CD8-positive, alpha-beta memory T cell (primary cell): ENCODE measurements at places on chromosomes 12 and 14. TPM values are rescaled to one million over a fixed set of nuclear protein-coding genes. Genes with fewer than 3 reads are reported as not detected.

EPYC gene
- not detected for polyA plus RNA-seq

YAF2 gene
- polyA plus RNA-seq = 26.3 TPM

IFNG gene
- polyA plus RNA-seq = 7.3 TPM

TAS2R10 gene
- polyA plus RNA-seq = not detected

CCDC38 gene
- not detected for polyA plus RNA-seq

DNA sequence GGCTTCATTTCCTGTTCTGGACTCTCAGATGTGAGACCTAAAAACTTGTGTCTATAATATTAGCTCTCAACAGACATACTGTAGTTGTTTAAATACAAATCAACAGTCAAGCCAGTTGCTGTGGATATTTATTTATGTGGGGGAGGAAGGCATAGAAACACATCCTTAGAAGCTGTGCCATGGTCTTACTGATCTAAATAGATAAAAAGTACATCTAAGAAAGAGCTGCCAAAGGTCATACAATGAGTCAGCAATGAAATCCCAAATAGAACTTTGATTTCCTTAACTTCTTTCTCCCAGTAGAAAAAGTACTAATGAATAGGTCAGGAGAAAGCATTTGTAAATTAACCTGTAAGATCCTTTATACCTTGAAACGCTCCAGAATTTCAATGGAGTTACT lies 185.1 kb downstream of the AKAP6 start:
- H3K4me1 ChIP-seq = no peaks in the 10 kb centered on the region
- H3K36me3 ChIP-seq = no peaks in the 10 kb centered on the region
- H3K4me3 ChIP-seq = no peak overlapping the region
- peaks cover 3% of the 10 kb centered on the region for H3K27me3 ChIP-seq
- no peak overlapping the region for H3K27ac ChIP-seq

GRCh38 chr12:4191642-4192041 lies 81.9 kb upstream of the CCND2 start:
- H3K36me3 ChIP-seq = no peaks in the 10 kb centered on the region
- no peaks in the 10 kb centered on the region for H3K4me1 ChIP-seq
- no peaks in the 10 kb centered on the region for H3K27me3 ChIP-seq
- no peak overlapping the region for H3K4me3 ChIP-seq
- no peak overlapping the region for H3K27ac ChIP-seq

DNA sequence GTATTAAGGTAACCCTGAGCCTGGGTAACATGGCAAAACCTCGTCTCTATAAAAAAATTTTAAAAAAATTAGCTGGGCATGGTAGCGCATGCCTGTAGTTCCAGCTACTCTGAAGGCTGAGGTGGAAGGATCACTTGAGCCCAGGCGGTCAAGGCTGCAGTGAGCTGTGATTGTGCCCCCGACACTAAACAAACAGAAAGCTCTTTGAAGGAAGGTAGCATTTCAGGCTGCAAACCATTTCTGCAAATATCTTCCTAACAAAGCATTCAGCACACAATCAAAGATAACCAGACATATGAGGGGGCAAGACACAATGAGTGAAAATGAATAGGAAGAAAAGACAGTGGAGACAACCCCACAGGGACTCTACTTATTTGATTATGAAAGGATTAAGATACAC lies 118.7 kb downstream of the PRIMA1 start:
- no peak overlapping the region for H3K4me3 ChIP-seq
- no peak for DNase-seq
- H3K27me3 ChIP-seq = no peaks in the 10 kb centered on the region
- H3K4me1 ChIP-seq = no peaks in the 10 kb centered on the region

DNA sequence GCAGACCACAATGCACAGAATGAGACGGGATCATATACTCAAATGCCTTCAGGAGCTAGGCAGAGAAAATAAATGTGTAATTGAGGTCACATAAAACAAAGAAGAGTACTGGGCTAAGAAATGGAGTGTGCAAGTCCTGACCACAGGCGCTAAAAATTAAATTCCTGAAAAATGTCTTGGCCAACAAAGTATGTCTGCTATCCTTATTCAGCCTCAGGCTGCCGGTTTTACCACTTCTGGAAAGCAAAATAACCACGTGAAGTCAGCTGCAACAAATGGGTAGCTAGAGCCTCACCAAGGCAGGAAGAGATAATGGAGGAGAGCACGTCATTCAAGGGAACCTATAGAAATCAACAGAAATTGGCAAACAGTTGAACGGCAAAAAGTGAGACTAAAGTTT lies 3.1 kb downstream of the PYGL start:
- no peak overlapping the region for H3K27ac ChIP-seq
- H3K4me1 ChIP-seq = peaks cover 6% of the 10 kb centered on the region
- DNase-seq = no peak
- H3K27me3 ChIP-seq = peaks cover 22% of the 10 kb centered on the region

DNA sequence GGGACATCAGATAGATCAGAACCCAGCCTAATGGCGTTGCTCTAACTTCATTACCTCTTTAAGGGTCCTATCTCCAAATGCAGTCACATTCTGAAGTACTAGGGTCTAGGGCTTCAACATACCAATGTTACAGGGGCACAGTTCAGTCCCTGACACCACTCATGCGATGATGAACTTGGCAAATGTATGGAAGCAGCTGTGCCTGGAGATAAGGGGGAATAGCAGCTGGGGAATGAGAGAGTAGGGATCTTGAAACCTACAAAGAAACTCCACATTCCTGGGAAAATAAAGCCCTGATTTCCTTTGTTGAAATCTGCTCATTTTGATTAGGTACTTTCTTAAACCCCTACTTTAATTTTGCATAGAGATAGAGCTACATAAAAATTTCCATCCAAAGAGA lies 20.5 kb upstream of the TMCC3 start:
- peaks cover 4% of the 10 kb centered on the region for H3K4me1 ChIP-seq
- no peak for DNase-seq
- H3K27ac ChIP-seq = no peak overlapping the region
- no peaks in the 10 kb centered on the region for H3K27me3 ChIP-seq

DNA sequence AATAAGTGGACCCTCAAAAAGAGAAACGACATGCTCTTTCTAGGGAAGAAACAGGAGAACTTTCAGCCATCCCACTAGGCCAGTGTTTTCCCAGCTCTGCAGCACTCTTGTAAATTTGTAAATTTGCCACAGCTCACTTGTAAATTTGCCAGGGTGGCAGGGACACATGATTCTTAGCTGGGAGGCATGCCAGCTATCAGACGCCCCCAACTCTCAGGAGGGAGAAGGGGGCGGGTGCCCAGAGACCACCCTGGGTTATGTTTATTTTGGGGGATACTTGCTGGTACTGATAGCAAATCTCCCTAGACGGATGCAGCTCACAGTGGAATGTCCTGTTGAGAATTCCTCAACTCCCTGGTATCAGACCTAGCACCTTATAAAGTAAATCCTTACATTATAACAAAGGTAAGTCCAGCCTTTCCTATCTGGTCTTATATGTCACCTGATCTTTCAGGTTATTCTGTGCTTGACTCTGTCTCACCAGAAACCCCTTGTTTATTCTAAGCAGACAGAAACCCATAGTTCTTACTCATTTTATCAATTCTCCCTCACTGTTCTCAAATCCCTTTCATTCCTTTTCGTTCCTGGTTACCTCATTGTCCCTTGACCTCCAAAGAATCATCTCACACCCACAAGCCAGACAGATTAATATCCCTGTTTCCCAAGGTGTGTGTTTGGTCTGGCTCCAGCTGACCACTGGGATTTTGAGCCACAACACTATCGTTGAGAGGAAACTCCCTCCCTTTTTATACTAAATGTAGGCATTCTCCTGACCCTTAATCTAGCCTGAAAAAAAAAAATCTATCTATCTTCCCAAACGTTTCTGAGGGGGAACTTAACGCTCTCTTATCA lies 69.3 kb upstream of the HMGA2 start:
- no peak for DNase-seq
- no peaks in the 10 kb centered on the region for H3K36me3 ChIP-seq
- H3K27me3 ChIP-seq = no peaks in the 10 kb centered on the region
- no peak overlapping the region for H3K4me3 ChIP-seq

GRCh38 chr12:104011253-104011652 lies 38.7 kb downstream of the GLT8D2 start:
- no peaks in the 10 kb centered on the region for H3K27me3 ChIP-seq
- H3K36me3 ChIP-seq = no peaks in the 10 kb centered on the region
- no peaks in the 10 kb centered on the region for H3K4me1 ChIP-seq
- no peak overlapping the region for H3K4me3 ChIP-seq
- H3K27ac ChIP-seq = no peak overlapping the region

DNA sequence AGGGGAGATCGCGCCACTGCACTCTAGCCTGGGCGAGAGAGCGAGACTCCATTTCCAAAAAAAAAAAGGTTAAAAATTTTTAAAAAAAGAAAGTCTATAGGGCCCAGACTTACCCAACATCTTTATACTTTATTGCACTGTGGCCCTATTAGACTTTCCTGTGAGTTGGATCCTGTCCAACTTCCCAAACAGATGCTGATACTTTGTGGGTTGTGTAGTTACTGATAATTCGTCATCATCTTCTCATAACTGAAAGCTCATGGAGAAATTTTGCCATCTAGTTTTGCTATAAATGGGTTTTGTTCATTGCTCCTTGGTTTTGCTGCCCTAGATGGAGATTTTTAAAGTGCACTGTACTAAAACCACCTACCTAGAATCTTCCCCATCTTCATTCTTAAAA lies 31.1 kb downstream of the APOBEC1 start:
- DNase-seq = no peak
- no peaks in the 10 kb centered on the region for H3K36me3 ChIP-seq
- no peaks in the 10 kb centered on the region for H3K27me3 ChIP-seq
- no peak overlapping the region for H3K4me3 ChIP-seq

DNA sequence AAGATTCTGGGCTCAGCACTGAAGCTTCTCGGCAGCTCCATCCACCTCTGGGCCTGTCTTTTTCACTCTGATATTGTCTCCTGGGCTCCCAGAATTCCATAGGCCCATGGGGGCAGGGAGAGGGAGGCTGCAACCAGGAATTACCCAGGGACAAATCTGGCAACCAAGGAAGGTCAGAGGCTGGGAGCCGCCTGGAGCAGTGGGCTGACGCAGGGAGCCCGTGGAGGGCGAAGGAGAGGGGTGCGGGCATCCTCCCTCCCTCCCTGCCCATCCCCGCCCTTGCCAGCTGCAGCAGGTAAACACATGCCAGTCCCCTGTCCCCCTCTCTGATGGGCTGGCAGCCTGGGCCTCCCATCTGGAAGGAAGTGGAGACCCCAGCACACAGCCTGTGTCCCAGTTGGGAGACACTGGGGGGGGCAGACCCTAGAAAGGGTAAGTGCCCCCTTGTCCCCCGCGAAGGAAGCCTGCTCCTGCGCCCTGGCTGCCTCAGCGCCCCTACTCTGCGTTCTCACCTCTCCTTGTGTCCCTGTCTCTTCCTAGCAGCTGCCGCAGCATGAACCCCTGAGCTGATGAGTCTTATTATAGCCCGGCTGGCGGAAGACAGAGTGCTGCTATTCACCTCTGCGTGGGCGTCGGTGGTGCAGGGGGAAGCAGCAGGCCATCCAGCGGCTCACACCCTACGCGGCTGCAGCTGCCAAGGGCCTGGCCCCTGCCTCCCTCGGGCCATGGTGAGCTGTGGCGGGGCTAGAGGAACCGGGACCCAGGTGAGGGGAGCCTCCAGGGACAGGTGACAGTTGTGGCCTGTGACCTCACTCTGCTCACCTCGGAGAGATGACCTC lies 6.7 kb downstream of the LRTM2 start:
- no peaks in the 10 kb centered on the region for H3K4me1 ChIP-seq
- H3K27me3 ChIP-seq = peaks cover 4% of the 10 kb centered on the region
- H3K4me3 ChIP-seq = no peak overlapping the region
- H3K36me3 ChIP-seq = no peaks in the 10 kb centered on the region
- no peak for DNase-seq

DNA sequence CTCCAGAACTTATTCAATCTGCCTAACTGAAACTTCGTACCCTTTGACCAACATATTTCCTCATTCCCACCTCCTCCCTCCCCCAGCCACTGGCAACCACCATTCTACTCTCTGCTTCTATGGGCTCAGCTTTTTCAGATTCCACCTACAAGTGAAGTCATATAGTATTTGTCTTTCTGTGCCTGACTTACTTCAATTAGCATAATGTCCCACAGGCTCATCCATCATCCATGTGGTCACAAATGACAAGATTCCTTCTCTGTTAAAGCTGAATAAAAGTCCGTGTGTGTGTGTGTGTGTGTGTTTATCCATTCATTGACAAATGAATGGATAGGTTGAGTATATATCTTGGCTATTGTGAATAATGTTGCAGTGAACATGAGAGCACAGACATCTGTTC lies 1.3 kb upstream of the C14orf39 start:
- no peak overlapping the region for H3K27ac ChIP-seq
- H3K4me1 ChIP-seq = no peaks in the 10 kb centered on the region
- no peak overlapping the region for H3K4me3 ChIP-seq
- DNase-seq = no peak
- H3K36me3 ChIP-seq = no peaks in the 10 kb centered on the region

DNA sequence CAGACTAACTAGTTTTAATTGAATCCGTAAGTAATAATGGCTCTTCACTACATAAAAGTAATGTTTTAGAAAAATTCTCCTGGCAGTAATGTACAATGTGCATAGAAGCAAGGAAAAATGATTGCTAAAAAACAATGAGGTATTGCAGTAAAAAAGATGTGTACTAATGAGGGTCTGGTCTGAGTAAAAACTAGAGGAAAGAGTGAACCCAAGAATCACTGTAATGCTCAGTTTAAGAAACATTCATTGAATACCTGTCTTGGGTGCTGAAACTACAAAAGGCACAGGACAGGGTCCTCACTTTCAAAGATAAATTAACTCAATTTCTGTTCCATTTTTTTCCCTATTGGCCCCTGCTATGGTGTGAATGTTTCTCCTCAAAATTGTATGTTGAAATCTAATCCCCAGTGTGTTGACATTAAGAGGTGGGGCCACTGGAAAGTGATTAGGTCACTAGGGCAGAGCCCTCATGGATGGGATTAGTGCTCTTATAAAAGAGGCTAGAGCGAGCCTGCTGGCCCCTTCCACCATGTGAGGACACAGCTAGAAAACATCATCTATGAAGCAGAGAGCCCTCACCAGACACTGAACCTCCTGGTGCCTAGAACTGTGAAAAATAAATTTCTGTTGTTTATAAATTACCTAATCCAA lies 51.6 kb downstream of the RPS6KA5 start:
- peaks cover 30% of the 10 kb centered on the region for H3K4me1 ChIP-seq
- H3K4me3 ChIP-seq = no peak overlapping the region
- no peaks in the 10 kb centered on the region for H3K27me3 ChIP-seq
- H3K27ac ChIP-seq = no peak overlapping the region
- DNase-seq = no peak

- H3K27me3 ChIP-seq = no peaks in the 10 kb centered on the region
- peaks cover 61% of the 10 kb centered on the region for H3K4me1 ChIP-seq
- no peak overlapping the region for H3K27ac ChIP-seq
- peak overlapping the region; percentile 28 for H3K4me3 ChIP-seq
- no peaks in the 10 kb centered on the region for H3K36me3 ChIP-seq
Observed at GRCh38 chr12:47394070-47394469, 311.8 kb downstream of the RPAP3 start.

DNA sequence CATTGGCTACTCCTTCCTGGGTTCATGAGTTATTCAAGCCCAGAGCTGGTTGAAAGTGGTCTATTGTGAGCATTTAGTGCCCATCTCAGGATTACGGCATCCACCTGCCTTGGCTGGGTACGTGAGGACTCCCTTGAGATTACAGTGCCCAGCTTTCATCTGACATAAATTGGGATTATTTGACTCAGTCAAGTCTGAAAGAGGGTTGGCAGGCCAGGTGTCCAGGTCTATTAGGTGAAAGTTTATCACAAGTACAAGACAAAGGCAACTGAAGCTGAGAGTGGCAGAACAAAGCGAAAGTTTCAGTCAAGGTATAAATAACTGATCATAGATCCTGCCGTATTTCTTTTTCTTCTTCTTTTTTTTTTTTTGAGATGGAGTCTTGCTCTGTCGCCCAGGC lies 84.6 kb upstream of the ATF7IP start:
- no peaks in the 10 kb centered on the region for H3K4me1 ChIP-seq
- no peaks in the 10 kb centered on the region for H3K36me3 ChIP-seq
- H3K4me3 ChIP-seq = no peak overlapping the region
- DNase-seq = no peak
